Psoas muscle (tissue), 8 donors: ENCODE measurements at places on chromosomes 2 and 18. TPM values are rescaled to one million over a fixed set of nuclear protein-coding genes. Genes with fewer than 3 reads are reported as not detected.
A peak's percentile ranks its signal among the peaks of the same experiment; 100 is the strongest.

HOXD10 gene
- polyA plus RNA-seq = 0.04 TPM

ZC3H15 gene
- 66.9 TPM for polyA plus RNA-seq

GALNT5 gene
- under 0.01 TPM for polyA plus RNA-seq

SCN7A gene
- polyA plus RNA-seq = 1.2 TPM

KCNK3 gene
- 2.3 TPM for polyA plus RNA-seq

MAL gene
- polyA plus RNA-seq = 0.95 TPM

UGT1A10 gene
- polyA plus RNA-seq = not detected

DNA sequence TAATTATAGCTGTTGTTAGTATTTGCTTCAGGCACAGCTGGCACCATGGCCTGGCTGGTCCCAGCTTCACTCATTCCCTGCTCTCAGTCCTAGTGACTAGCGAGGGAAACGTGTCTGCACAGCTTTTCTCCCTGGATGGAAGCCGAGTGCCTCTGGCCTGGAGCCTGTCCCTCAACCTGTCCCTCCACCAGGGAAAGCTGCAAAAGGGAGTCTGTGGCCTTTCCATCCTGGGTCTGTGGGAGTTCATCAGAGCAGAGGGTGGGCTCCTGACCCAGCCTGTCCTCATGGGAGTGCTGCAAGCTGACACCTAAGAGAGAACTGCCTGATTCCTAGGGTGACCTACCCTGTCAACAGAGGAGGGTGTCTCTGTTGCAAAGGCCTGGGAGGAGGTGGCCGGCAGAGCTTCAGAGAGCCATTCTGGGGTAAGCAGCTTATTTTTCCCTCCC is 118.3 kb downstream of the CAPN13 start:
- peak; percentile 69 for DNase-seq
- no peaks in the 10 kb centered on the region for H3K36me3 ChIP-seq

DNA sequence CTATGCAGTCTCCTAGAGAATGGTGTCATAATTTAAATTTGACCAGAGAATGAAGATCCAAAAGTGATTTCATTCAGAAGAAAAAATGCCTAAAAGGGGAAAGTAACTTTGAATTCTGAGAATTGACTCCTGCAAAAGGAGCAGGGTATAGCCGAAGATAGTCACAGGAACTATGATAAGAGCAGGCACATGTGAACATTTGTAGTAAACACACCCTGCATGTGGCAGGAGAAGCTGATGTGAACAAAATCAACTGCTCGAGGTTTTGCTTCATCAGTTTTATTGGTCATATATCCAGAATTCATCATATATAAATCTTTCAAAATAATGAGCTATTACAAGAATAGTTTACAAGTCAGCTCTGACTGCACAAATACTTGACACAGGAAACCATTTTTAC is 14.0 kb downstream of the MCFD2 start:
- no peak overlapping the region for H3K27ac ChIP-seq
- H3K4me3 ChIP-seq = no peak overlapping the region
- DNase-seq = no peak
- no peaks in the 10 kb centered on the region for H3K27me3 ChIP-seq
- peaks cover 50% of the 10 kb centered on the region for H3K36me3 ChIP-seq
- no peaks in the 10 kb centered on the region for H3K4me1 ChIP-seq

DNA sequence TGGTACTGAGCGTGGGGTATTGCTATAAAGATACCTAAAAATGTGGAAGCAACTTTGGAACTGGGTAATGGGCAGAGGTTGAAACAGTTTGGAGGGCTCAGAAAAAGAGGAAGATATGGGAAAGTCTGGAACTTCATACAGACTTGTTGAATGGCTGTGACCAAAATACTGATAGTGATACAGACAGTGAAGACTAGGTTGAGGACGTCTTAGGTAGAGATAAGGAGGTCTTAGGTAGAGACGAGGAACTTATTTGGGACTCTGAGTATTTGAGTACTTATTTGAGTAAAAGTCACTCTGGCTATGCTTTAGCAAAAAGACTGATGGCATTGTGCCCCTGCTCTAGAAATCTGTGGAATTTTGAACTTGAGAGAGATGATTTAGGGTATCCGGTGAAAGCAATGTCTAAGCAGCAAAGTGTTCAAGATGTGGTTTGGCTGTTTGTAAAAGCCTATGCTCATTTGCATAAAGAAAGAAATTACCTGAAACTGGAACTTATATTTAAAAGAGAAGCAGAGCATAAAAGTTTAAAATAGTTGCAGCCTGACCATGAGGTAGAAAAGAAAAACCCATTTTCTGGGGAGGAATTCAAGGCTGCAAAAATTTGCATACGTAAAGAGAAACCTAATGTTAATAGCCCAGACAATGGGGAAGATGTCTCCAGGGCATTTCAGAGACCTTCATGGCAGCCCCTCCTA is 219.6 kb downstream of the PDE1A start:
- H3K36me3 ChIP-seq = no peaks in the 10 kb centered on the region
- no peaks in the 10 kb centered on the region for H3K27me3 ChIP-seq
- H3K4me3 ChIP-seq = no peak overlapping the region

DNA sequence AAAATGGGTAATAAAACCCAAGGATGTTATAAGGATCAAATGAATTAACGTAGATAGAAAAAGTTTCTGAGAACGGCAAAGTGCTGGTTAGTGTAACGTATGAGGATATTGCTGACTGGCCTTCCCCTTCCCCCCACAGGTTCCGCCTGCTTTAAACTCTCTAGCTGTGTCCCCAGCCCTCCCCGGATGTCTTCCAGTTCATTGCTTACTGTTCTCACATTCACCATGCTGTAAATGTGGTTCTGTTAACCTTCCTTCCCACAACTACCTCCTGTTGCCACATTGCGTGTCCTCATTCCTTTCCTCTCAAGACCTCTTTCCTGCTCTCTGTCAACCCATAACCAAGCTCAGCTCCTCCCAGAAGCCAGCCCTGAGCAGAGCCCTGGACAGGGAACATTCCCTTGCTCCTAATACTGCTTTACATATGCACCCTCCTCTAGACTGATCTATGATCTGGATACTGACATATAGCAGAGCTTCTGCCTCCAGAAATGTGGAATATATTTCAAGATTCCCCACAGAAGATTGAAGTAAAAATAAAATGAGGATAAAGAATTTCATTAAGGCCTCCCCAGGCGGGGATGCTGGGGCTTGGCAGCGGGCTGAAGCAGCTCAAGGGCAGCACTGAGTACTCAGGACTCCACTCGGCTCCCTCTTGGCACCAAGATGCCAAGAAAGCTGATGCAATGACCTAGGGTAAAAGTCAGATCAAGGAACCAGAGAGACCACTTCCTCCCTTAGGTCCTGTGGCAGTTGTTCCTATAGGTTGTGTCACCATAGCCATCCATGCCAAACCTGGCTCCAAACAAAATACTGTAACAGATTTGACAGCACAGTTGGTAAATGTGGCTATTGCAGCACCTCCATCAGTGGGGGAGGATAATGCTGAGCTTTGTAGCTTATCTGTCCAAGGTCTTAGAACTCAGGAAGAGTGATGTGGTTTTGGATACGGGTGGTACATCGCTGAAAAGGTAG is 136.4 kb upstream of the PIK3C3 start:
- no peaks in the 10 kb centered on the region for H3K4me1 ChIP-seq
- H3K36me3 ChIP-seq = no peaks in the 10 kb centered on the region
- no peak overlapping the region for H3K4me3 ChIP-seq
- H3K27me3 ChIP-seq = no peaks in the 10 kb centered on the region
- no peak overlapping the region for H3K27ac ChIP-seq

DNA sequence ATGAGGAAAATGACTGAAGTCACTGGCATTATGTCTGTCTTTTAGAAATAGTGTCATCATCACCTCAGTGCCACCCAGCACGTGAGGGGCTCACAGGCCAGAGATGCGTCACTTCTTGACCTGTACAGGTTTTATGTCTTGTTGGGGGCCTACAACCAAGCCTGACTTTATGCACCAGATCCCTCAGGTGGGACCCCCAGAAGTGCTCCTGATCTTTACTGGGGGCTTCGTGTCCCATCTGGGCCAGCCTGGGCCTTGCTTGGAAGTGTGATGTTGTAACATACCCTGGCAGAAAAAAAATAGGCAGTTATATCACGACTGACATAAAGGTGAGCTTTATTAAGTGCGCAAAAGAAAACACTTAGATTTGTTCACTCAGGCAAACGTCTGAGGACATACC is 21.5 kb upstream of the GNAL start:
- no peak overlapping the region for H3K27ac ChIP-seq
- no peaks in the 10 kb centered on the region for H3K27me3 ChIP-seq
- no peaks in the 10 kb centered on the region for H3K4me1 ChIP-seq
- no peak overlapping the region for H3K4me3 ChIP-seq
- DNase-seq = no peak

DNA sequence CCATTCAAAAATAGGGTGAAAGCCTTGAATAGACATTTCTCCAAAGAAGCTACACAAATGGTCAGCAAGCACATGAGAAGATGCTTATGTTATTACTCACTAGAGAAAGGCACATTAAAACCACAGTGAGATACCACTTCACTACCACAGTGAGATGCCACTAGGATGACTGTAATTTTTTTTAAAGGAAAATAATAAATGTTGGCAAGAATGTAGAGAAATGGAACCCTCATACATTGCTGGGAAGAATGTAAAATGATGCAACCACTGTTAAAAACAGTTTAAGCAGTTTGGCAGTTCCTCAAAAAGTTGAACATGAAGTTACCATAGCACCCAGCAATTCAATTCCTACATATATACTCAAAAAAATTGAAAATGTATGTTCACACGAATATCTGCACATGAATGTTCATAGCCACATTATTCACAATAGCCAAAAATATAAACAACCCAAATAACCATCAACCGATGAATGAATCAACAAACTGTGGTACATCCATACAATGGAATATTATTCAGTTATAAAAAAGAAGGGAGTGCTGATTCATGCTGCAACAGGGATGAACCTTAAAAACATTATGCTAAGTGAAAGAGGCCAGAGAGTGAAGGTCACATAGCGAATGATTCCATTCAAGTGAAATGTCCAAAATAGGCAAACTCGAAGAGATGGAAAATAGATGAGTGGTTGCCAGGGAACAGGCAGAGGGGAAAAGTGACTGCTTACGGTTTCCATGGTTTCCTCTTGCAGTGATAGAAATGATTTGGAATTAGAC is 156.2 kb upstream of the NDUFV2 start:
- no peaks in the 10 kb centered on the region for H3K36me3 ChIP-seq
- DNase-seq = no peak
- no peak overlapping the region for H3K4me3 ChIP-seq
- H3K4me1 ChIP-seq = peaks cover 3% of the 10 kb centered on the region
- H3K27ac ChIP-seq = no peak overlapping the region
- H3K27me3 ChIP-seq = no peaks in the 10 kb centered on the region

- H3K4me3 ChIP-seq = peak overlapping the region; percentile 61
- no peak for DNase-seq
- H3K36me3 ChIP-seq = no peaks in the 10 kb centered on the region
- no peak overlapping the region for H3K27ac ChIP-seq
- no peaks in the 10 kb centered on the region for H3K4me1 ChIP-seq
These were observed 1.1 kb downstream of the PID1 start for GRCh38 chr2:229269941-229270340.

- DNase-seq = no peak
- no peaks in the 10 kb centered on the region for H3K4me1 ChIP-seq
- H3K4me3 ChIP-seq = no peak overlapping the region
- H3K27me3 ChIP-seq = no peaks in the 10 kb centered on the region
These were observed 385.7 kb downstream of the STK39 start for GRCh38 chr2:167861574-167862193.

DNA sequence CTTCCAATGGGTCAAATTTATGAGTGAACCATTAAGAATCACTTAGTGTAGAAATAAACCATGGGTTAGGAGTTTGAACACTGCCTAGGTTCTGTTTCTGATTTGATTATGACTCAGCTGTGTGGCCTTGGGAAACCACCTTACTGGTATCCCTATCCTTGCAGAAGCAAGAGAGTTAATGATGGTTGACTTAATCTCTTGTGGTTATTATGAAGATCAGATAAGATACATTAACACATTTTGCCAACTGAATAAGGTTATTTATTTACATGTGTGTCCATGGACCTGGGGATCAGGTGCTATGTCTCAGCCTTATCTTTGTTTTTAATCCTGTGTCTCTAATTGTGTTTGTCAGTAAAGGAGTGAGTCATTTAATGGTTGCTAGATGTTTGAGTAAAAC is 5.4 kb upstream of the KCNJ13 start:
- peaks cover 2% of the 10 kb centered on the region for H3K36me3 ChIP-seq
- no peaks in the 10 kb centered on the region for H3K27me3 ChIP-seq
- H3K27ac ChIP-seq = peak overlapping the region; percentile 12
- no peaks in the 10 kb centered on the region for H3K4me1 ChIP-seq

- no peaks in the 10 kb centered on the region for H3K27me3 ChIP-seq
- H3K4me3 ChIP-seq = no peak overlapping the region
- H3K27ac ChIP-seq = no peak overlapping the region
- H3K4me1 ChIP-seq = no peaks in the 10 kb centered on the region
- no peaks in the 10 kb centered on the region for H3K36me3 ChIP-seq
These were observed 362.6 kb upstream of the ID2 start for GRCh38 chr2:8319219-8319618.

GRCh38 chr2:107160640-107161239 is 274.8 kb upstream of the ST6GAL2 start:
- no peaks in the 10 kb centered on the region for H3K4me1 ChIP-seq
- no peak overlapping the region for H3K27ac ChIP-seq
- no peaks in the 10 kb centered on the region for H3K27me3 ChIP-seq
- no peak for DNase-seq
- H3K36me3 ChIP-seq = no peaks in the 10 kb centered on the region

DNA sequence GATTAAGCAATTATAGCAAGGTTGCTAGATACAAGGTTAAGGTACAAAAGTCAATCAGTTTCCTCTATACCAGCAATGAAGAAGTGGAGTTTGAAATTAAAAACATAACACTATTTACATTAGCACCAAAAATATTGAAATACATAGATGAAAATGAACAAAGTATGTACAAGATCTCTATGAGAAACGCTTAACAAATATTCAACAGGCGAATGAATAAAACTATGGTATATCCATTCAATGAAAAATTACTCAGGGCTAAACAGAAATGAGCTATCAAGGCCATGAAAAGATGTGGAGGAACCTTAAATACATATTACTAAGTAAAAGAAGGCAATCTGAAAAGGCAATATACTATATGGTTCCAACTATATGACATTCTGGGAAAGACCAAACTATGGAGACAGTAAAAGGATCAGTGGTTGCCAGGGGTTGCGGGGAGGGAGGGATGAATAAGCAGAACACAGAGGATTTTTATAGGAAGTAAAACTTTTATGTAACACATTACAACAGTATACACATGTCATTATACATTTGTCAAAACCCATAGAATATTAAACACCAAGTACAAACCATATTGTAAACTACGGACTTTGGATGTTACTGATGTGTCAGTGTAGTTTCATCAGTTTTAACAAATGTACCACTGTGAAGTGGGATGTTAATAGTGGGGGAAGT is 62.1 kb downstream of the RMDN2 start:
- no peaks in the 10 kb centered on the region for H3K36me3 ChIP-seq
- no peaks in the 10 kb centered on the region for H3K4me1 ChIP-seq
- H3K4me3 ChIP-seq = no peak overlapping the region

GRCh38 chr2:15284614-15285013 is 276.5 kb downstream of the NBAS start:
- H3K4me1 ChIP-seq = no peaks in the 10 kb centered on the region
- no peak overlapping the region for H3K27ac ChIP-seq
- H3K27me3 ChIP-seq = no peaks in the 10 kb centered on the region
- H3K36me3 ChIP-seq = peaks cover 46% of the 10 kb centered on the region
